Airway epithelial cell (primary cell): ENCODE measurements at places on chromosomes 12 and 14. TPM values are rescaled to one million over a fixed set of nuclear protein-coding genes. Genes with fewer than 3 reads are reported as not detected.

Gene RNU6-8
- total RNA-seq: not detected in 2 replicates

Gene OTOGL
- not detected in 2 replicates for total RNA-seq

Gene NFE2
- not detected in 2 replicates for total RNA-seq

Gene RTN1
- total RNA-seq: 0.98 TPM in 1 of 2 replicates, not detected in the other

Gene GPR68
- total RNA-seq: 1.3 and 1.9 TPM in 2 replicates

Gene ETFBKMT
- 0.78 and 2.9 TPM in 2 replicates for total RNA-seq

Gene OASL
- total RNA-seq: 0.49 and 0.51 TPM in 2 replicates

Gene SYNE2
- 58.4 and 63.8 TPM in 2 replicates for total RNA-seq

Gene RNASE4
- total RNA-seq: 9.0 and 11.1 TPM in 2 replicates

Gene GPR137C
- under 0.01 TPM in 1 of 2 replicates, not detected in the other for total RNA-seq

Gene MYH6
- not detected in 2 replicates for total RNA-seq

Gene NYNRIN
- total RNA-seq: 16.4 and 21.9 TPM in 2 replicates

Gene ESPL1
- 9.4 and 12.3 TPM in 2 replicates for total RNA-seq

Gene DDX55
- total RNA-seq: 14.0 and 21.5 TPM in 2 replicates

Gene SDR9C7
- 4.5 and 5.1 TPM in 2 replicates for total RNA-seq

Gene RPL10L
- total RNA-seq: not detected in 2 replicates

Gene LRTM2
- not detected in 2 replicates for total RNA-seq

Gene SIX1
- total RNA-seq: 11.3 and 19.1 TPM in 2 replicates

Gene RHNO1
- total RNA-seq: 20.0 and 31.0 TPM in 2 replicates

Gene TCL1B
- total RNA-seq: not detected in 2 replicates

Gene DDX11
- total RNA-seq: 22.8 and 25.7 TPM in 2 replicates

Gene KIF5A
- total RNA-seq: 0.14 and 0.21 TPM in 2 replicates

Gene LUM
- total RNA-seq: 0.60 and 2.8 TPM in 2 replicates

Gene SRRM4
- not detected in 2 replicates for total RNA-seq

Gene CAPZA3
- total RNA-seq: not detected in 2 replicates

Gene EIF2B2
- 53.2 and 63.2 TPM in 2 replicates for total RNA-seq

Gene CD27
- not detected in 2 replicates for total RNA-seq

Gene FOS
- total RNA-seq: 147 and 192 TPM in 2 replicates

Gene TESPA1
- not detected in 2 replicates for total RNA-seq

Gene TAS2R30
- total RNA-seq: 0.56 TPM in 1 of 2 replicates, not detected in the other

Gene ART4
- total RNA-seq: not detected in 2 replicates

Gene TOMM20L
- not detected in 2 replicates for total RNA-seq

Gene SERPINA5
- not detected in 2 replicates for total RNA-seq

Gene PRB2
- not detected in 2 replicates for total RNA-seq

Gene SIX6
- not detected in 2 replicates for total RNA-seq

Gene ANKRD33
- total RNA-seq: not detected in 2 replicates

Gene ZNF891
- 0.37 and 0.42 TPM in 2 replicates for total RNA-seq
